ENCODE measurements at places on chromosomes 6 and 20. TPM values are rescaled to one million over a fixed set of nuclear protein-coding genes. Genes with fewer than 3 reads are reported as not detected.
A peak's percentile ranks its signal among the peaks of the same experiment; 100 is the strongest.

Gene GINS1
- total RNA-seq, result 5.8 TPM

Gene BNIP5
- not detected for total RNA-seq

Gene SLC35F1
- total RNA-seq, result not detected

- no peak for DNase-seq
These were observed 52.0 kb upstream of the MTHFD1L start for GRCh38 chr6:150813319-150813992.

DNA sequence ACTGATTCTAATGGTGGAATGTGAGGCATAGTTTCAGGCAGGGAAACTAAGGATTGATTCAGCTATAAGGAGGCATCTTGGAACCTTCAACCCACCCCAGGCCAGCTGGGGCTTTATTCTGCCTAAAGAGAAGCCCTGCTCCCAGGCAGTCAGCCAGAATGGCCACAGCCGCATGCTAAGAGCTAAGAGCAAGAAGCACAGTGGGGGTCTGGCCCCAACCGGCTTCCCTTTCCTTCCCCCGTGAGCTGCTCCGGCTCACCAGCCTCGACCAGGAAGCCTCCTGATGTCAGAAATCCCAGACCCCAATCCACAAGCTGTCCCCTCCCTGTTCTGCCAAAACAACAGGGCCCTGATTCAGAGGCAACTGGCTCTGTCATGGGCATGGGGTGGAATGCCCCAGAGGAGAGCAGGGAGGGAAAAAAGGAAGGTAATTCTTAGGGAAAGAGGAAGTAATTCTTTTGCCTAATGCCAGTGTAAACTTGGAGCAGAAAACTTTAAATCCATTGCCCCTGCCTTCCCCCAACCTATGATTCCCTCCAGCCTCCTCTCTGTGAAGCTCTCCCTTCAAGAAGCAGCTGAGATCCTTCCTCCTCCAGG lies 6.9 kb downstream of the GRM4 start:
- no peak for DNase-seq

- no peak for DNase-seq
These were observed 211.8 kb downstream of the QKI start for GRCh38 chr6:163626073-163626867.

GRCh38 chr6:35415065-35415891 lies 36.9 kb upstream of the FANCE start:
- no peak for DNase-seq

GRCh38 chr6:15906420-15907016 lies 222.4 kb upstream of the MYLIP start:
- no peak for DNase-seq

DNA sequence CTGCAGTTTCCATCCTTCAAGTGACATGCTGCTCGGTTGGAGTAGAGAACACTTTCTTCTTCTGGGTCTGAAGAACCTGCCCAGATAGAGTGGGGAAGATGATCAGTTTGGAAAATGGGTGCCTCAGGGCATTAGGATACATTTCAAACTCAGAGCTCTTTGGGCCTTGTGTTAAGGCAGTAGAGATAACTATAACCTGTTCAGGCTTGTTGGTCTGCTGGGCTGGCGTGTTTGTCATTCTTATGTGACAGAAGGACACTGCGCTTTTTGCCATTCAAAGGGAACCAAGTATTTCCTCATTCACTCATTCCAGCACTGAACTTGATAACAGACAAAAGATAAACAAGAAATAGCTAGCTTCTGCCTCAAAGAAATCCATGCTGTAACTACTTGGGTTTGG lies 3.8 kb downstream of the TOMM34 start:
- DNase-seq, result no peak

GRCh38 chr6:112909781-112910180 lies 562.7 kb downstream of the RFPL4B start:
- no peak for DNase-seq

DNA sequence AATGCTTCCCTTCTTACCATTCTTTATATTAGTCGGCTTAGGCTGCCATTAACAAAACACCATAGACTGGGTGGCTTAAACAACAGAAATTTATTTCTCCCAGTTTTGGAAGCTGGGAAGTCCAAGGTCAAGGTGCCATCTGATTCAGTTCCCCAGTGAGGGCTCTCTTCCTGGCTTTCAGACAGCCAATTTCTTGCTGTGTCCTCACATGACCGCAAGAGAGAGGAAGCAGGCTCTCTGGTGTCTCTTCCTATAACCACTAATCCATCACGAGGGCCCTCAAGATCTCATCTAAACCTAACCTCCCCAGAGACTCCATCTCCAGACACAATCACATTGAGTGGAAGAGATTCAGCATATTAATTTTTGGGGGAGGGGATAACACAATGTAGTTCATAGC lies 193.0 kb upstream of the SGK1 start:
- no peak for DNase-seq

DNA sequence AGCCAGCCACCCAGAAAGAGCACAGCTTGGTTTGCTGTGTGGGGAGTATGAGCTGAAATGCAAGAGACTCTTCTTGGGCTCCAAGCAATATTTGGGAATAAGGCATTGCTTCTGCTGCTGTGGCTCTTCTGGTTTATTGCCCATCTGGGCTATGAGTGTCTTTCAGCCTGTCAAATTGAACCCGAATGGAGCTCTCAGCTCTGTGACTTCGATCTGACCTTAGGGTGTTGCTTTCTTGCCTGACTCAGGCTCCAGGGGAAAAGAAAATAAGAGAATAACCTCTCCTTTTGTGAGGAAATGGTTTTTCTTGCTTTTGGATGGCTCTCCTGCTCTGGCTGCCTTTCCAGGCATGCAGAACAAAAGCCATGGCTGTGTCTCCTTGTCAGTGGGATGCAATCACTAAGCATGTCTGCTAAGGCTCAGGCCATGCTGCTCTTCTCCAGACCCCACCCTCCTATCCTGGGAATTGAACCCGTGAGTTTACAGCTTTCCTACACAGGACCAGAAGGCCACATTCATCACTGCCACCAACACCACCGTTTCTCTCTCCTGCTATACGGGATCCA lies 169.4 kb upstream of the JAG1 start:
- no peak for DNase-seq

DNA sequence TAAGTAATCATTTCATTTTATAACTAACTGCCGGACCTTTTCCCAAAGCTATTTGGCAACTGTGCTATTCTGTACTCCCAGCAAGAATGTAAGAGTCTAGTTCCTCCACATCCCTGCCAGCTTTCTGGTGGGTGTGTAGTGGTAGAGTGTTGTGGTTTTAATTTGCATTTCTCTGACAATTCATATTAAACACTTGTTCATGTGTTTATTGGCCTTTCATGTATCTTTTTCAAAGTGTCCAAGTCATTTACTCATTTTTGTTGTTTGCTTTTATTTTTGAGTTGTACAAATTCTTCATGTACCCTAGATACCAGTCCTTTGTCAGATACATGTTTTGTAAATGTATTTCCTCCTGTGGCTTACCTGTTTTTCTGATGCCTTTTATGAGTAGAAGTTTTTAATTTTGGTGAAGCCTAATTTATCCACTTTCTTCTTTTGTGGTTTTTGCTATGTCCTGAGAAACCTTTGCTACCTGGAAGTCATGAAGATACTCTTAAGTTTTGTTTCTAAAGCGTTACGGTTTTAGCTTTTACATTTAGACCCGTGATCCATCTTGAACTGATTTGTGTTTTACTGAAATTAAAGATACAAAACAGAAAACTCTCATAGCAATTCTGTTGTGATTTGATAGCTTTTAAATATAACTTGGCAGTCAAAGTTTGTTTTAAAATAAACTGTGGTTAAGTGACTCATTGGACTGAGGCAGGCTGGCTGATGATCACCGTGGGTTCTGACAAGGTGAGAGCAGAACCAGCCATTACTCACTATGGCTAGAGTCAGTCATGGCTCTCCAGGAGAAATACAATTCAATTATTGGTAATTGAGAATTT lies 8.0 kb downstream of the MYLIP start:
- no peak for DNase-seq

DNA sequence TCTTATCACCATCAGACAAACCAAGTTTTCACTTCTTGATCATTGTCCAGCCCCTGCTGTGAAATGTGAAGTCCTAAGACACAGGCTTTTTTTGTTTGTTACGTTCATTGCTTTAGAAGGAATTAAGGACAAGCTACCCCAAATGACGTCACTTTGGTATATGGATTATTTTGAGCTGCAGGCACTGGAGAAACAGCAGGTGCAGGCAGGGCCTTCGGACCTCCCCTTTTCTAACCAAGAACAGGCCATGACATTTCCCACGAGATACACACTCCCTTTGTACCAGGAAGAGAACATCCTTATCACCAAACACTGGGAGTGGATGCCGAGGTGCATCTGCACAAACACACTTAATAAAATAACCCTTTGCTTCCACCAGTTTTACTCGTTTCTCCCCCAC lies 418.0 kb upstream of the SULF2 start:
- no peak for DNase-seq

- no peak for DNase-seq
These were observed 91.3 kb downstream of the PSMB1 start for GRCh38 chr6:170461556-170462365.

DNA sequence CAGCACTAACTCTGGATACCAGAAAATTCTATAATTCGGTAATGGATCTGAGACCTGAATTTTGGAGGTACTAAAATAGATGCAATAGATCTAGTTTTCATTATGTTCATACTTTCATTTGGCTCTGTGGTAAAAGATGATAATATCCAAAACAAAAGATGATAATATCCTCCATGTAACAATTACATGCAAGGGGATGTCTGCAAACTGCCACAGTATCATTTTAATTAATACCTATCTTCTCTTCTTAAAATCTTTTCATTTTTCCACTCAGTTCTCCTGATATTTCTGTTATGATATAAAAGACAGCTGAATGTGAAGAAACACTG lies 15.6 kb downstream of the BTN2A1 start:
- no peak for DNase-seq

GRCh38 chr6:33021917-33022316 lies 12.5 kb upstream of the HLA-DOA start:
- DNase-seq, result no peak

- no peak for DNase-seq
These were observed 51.0 kb upstream of the ARMH2 start for GRCh38 chr6:24849713-24850112.

GRCh38 chr6:9204171-9204570 lies 768.8 kb upstream of the SLC35B3 start:
- no peak for DNase-seq

DNA sequence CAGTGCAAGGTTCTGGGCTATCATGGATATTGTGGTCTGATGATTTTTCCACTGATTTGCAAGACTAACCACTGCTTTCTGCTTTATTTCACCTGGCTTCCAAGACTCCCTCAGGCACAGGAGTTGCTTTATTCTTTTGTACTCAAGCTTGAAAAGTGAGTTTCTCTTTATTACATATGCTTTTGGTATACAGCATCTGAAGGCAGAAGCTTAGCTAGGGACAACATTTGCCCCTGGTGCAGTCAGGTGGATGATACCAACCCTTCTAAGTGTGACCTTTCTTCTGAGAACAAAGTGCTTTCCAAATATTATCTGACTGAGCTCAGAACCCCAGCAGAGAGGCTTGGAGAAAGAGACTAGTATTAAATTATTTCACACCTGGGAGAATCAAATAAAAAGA lies 94.0 kb upstream of the PHACTR1 start:
- no peak for DNase-seq

- peak; percentile 40 for DNase-seq
These were observed 49.3 kb upstream of the KIF13A start for GRCh38 chr6:18036781-18037180.

DNA sequence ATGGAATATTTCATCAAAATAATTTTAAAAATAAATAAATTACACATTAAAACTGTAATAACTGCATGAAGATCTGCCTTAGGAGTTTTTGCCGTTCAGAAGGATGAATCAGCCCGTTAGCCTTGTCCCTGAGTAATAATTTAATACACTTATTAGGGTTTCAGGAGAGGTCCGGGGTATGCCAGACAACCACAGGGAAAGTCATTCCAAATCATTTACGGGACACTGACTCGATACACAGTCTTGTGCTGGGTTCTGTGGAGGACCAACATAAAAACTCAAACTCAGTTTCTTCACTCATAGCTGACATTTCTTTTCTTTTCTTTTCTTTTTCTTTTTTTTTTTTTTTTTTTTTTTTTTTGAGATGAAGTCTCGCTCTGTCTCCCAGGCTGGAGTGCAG lies 735 bp upstream of the LY6G6F start:
- no peak for DNase-seq

DNA sequence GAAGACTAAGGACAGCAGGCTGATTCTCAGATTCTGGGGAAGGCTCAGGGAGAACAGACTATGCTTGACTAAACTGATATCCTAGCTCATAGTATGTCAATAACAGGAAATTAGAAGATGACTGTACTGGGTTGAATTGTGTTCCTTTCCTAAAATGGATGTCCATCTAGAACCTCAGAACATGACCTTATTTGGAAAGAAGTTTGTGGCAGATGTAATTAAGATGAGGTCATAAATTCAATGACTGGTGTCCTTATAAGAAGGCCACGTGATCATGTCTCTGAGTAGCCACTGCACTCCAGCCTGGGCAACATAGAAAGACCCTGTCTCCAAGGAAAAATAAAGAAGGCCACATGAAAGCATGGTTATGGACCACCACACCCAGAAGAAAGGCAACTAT lies 113.9 kb upstream of the STMND1 start:
- DNase-seq, result no peak

DNA sequence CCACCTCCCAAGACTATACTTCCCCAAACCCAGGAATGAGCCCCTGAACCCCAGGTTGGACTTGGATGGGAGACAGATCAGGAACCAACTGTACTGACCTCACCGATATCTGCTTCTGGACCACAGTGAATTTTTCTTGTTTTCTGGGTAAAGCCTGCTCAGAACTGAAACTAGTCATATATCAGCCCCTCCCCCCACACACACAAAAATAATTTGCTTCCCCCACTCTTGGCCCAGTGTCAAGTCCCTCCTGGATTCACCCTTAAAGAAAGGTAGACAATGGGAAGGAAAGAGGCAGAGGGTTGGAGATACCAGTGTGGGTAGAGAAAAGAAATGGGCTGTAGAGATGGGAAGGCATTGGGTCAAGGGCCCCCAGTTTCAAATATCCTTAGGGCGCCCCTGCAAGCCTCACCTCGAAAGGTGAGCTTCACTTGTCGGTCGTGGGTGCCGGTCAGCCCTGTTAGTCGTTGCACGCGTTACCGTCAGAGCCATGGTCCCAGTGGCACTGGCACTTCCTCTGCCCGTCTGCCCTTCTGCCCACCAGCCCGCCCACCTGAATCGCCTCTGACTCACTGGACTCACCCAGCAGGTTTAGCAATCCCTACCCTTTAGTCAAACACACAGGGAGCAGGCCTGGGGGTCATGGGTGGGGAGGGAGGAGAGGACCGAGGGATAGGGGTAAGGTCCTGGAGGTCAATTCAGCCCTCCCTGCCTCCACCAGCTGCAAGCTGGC lies 8.5 kb upstream of the SPAG4 start:
- no peak for DNase-seq

- peak; percentile 60 for DNase-seq
These were observed 59.5 kb downstream of the MTHFD1L start for GRCh38 chr6:150924808-150925589.

Measured in osteocyte (in vitro differentiated cells).